Ureter (tissue), 1 donor: ENCODE measurements at places on chromosomes 12 and 14. TPM values are rescaled to one million over a fixed set of nuclear protein-coding genes. Genes with fewer than 3 reads are reported as not detected.

The DYRK2 gene
- 40.7 TPM for total RNA-seq

The GPR162 gene
- total RNA-seq: 2.5 TPM

The WNT1 gene
- total RNA-seq: not detected

The GRIP1 gene
- 31.1 TPM for total RNA-seq

The MAP3K9 gene
- 14.0 TPM for total RNA-seq

The ACVRL1 gene
- total RNA-seq: 46.8 TPM

The FOXM1 gene
- total RNA-seq: 1.3 TPM

The NYNRIN gene
- total RNA-seq: 32.7 TPM

DNA sequence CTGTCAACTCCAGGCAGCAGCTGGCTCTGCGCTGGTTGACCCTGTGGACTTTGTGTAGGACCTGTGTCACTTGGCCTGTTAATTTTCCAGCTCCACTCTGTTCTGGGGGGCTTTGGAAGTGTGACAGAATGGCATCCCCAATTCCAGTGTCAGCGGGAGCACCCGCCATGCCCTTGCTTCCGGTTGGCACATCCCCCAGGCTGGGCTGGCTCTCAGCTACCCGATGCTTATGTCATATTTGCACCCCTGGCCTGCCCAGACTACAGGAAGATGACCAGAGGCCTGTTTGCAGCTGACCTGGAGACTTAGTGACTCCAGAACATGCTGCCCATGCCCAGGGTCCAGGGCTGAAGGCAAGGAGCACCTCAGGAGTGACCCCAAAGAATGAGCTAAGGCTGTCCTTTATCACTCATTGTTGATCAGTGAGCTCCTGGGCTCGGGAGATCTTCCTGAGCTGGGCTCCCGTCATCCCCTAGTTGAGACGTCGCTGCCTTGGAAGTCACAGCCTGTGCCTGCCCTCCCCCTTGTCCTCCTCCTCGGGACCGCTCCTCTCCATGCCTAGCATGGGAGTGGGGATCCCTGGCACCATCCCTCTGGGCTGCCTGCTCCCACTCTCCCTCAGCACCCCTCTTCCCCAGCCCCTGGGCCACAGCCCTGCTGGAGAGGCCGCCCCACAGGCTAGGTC lies 163.4 kb upstream of the RTL1 start:
- no peak for DNase-seq

DNA sequence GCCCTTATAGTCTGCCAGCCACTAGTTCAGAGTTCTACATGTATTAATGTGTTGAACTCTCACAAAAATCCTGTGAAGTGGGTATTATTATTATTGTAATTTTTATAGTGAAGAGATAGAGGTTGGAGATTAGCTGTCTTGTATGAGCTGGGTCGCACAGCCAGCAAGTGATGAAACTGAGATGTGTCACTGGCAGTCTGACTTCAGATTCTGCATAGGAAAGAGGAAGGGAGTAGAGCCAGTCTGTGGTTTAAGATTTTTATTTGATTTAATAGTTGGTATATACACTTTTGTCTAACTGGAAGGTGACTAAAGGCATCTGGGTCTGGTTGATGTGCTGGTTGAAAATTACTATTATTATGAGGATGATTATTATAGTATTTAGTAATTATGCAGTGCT lies 5.8 kb upstream of the FRS2 start:
- DNase-seq: no peak

DNA sequence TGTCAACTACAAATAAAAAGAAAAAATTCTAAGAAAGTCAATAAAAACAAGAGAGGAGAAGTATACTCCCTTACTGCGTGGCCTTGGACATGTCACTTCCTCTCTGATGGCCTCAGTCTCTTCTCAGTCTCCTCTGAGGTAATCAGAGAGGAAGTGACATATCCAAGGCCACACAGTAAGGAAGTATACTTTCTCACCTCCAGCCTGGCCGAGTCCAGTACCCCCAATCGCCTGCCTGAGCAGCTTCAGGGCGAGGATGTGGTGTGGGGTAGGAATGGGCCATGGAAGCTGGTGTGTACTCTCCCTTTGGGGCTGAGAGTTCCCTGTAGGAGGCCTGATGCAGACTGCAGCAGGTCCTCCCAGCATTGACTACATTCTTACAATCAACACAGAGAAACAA lies 15.8 kb downstream of the VDR start:
- DNase-seq: no peak

- DNase-seq: no peak
Measured at GRCh38 chr12:105334001-105334400, 3.5 kb downstream of the C12orf75 start.

GRCh38 chr14:86513564-86513963 lies 983.6 kb downstream of the FLRT2 start:
- no peak for DNase-seq

GRCh38 chr14:74084277-74085046 lies at the start of the genes ALDH6A1 and LIN52:
TSS of gene ALDH6A1 (minus strand) at chr14:74084453. CDS start at chr14:74084394, 59 bp downstream.
TSS of gene LIN52 (plus strand) at chr14:74084956. CDS start at chr14:74084975, 19 bp downstream.
- peak; percentile 100 for DNase-seq

- DNase-seq: no peak
Measured at GRCh38 chr12:580813-581212, 82.4 kb downstream of the NINJ2 start.

- no peak for DNase-seq
Measured at GRCh38 chr12:109595321-109595902, 21.8 kb downstream of the MVK start.

- no peak for DNase-seq
Measured at GRCh38 chr12:93853698-93854478, 176.7 kb downstream of the CRADD start.

- peak; percentile 5 for DNase-seq
Measured at GRCh38 chr14:104541905-104542465, 37.6 kb upstream of the C14orf180 start.

- DNase-seq: no peak
Measured at GRCh38 chr14:104094709-104095425, 9.4 kb downstream of the ASPG start.

- no peak for DNase-seq
Measured at GRCh38 chr12:70332236-70332635, 33.9 kb upstream of the KCNMB4 start.

GRCh38 chr12:52867642-52868041 lies 18.8 kb upstream of the KRT78 start:
- DNase-seq: peak; percentile 93

- no peak for DNase-seq
Measured at GRCh38 chr14:29037411-29037810, 270.8 kb downstream of the FOXG1 start.

DNA sequence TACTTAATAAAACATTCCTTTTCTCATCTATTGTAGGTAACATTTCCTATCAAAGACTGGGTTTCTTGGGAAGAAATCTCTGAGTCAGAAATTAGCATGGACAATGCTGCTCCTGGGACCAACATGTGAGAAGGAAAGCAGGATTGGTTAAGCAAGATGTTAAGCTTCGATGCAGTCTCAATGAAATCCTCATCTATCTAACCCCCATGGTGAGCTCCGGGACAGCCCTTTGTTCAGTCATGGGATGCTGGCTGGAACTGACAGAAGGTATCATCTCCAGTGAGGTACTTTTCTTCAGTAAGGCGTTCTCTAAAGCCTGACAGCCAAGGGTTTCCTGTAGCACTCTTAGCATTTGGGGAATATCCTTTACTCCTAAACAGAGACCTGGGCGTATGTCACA lies 82.8 kb upstream of the SINHCAF start:
- no peak for DNase-seq

DNA sequence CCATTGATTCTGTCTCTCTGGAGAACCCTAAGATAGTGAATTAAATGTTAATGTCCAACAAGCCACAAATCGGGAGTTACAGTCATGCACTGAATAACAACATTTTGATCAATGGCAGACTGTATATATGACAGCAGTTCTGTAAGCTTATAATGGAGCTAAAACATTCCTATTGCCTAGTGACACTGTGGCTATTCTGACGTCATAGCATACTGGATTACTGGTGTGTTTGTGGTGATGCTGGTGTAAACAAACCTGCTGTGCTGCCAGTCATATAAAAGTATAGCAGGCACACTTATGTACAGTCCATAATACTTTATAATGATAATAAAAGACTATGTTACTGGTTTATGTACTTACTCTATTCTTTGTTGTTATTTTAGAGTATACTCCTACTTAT lies 56.7 kb upstream of the BICD1 start:
- no peak for DNase-seq

GRCh38 chr12:99381992-99382391 lies 265.6 kb upstream of the GARIN6 start:
- no peak for DNase-seq

GRCh38 chr14:69828879-69829278 lies 31.8 kb upstream of the SLC10A1 start:
- no peak for DNase-seq

GRCh38 chr12:132151766-132152410 lies 7.6 kb downstream of the NOC4L start:
- DNase-seq: no peak

DNA sequence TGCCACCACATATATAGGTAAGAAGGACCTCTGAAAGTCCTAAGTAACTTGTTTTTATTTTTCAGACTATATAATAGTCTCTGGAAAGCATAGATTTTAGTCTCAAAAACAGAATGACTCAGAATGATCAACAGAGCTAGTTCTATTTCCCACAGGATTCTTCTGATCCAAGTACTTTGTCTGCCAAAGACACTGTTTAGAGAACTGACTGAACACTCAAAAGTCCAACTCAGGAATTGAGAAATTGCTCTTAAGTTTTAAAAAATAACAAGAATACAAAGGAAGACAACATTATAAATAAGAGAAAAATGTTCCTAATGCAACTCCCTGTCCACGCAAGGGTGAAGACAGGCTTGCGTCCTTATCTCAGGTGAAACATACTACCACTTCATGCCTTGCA lies 29.0 kb downstream of the LGMN start:
- no peak for DNase-seq

DNA sequence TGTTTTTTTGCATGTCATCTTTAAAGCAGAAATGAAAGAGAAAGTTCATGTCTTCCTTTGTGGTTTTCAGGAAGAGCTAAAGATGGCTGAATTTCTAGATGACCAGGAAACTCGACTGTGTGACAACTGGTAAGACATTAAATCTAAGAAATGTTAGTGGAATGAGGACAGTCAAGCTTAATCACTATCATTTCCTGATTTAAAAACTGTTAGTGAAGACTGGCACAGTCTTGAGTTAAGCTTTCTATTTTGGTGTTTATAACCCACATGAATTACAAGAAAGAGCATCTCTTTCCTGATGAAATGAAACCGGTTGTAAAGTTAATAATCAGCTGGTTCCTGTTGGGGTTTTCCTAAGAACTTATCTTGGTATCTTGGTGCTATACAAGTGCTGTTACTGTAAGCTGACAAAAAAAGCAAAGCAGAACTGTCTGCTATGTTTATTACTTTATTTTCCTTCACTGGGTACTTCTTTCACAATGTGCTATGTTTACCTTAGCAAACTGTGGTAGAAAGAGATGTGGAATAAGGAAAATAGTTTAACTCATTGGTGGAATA lies 5.2 kb downstream of the TRAFD1 start:
- DNase-seq: no peak

GRCh38 chr12:49580572-49581535 lies 12.9 kb upstream of the MCRS1 start:
- peak; percentile 65 for DNase-seq

DNA sequence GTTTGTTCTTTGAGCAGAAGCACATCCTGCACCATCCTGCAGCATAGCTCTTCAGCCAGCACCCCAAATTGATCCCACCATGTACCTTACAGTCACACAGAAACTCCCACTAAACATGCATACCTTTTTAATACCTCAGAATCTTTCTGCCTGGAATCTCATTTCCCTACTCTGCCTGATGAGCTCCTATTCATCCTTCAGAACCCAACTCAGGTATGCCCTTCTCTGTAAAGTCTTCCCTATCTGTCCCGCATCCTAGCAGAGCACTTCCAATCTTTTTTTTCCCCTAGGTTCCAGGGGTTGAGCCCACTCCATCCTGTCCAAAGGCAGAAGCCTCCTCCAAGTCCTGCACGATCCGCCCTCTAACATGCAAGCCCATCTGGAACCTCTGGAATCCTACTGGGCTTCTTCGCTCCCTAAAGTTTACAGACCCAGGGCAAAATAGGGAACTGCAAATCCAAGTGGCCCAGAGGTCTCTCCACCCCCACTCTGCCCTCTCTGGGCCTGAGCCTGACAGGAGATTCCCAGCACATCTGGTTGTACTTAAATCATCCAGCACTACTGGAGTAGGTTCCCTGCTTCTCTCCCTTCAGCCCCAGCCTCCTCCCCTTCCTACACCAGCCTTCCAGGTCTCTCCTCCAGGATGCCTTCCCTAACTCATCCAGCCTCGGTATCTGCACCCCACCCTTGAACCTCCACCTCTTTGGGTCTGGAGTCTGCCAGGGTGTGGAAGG lies 4.1 kb upstream of the FIGNL2 start:
- DNase-seq: no peak

DNA sequence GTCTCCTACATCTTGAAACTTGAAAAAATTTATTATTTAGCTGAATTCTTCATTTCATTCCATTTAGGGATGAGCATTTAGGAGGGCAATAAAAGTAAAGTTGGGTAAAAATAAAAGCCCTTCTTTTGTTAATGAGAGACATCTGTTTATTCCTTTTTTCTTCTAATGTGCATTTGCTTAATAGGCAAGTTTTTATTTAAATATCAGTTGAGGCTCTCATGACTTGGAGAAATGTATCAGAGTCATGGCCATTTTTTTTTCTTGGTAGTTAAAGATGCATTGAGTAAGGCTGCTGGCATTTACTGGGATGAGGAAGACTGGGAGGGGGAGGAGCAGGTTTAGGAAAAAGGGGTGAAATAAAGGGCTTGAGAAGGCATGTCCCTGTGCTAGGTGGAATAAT lies 609.9 kb upstream of the TMEM132C start:
- DNase-seq: no peak

- no peak for DNase-seq
Measured at GRCh38 chr14:91729756-91730155, 2.1 kb downstream of the CATSPERB start.

GRCh38 chr12:7907009-7907408 lies 29.0 kb downstream of the SLC2A3 start:
- no peak for DNase-seq

- DNase-seq: no peak
Measured at GRCh38 chr12:104520242-104520900, 63.6 kb downstream of the CHST11 start.

DNA sequence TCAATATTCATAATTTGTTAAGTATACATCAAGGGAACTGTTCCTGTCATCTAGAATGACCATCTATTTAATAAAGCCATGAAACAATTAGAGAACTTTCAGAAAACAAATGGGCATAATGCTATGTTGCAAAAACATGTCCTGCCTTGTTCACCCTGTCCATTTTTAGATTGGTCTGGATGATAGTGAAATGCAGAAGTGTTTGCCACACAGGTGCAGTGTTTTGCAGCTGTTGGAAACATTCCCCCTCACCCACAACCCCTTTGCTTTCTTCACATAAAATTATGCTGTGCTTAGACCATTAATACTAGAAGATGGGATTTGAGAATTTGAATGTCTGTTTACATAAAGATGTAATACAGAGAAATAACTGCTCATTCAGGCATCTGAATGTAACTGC lies 36.5 kb downstream of the LEMD3 start:
- DNase-seq: no peak
